ENCODE measurements at places on chromosomes 2 and 18. TPM values are rescaled to one million over a fixed set of nuclear protein-coding genes. Genes with fewer than 3 reads are reported as not detected.

DNA sequence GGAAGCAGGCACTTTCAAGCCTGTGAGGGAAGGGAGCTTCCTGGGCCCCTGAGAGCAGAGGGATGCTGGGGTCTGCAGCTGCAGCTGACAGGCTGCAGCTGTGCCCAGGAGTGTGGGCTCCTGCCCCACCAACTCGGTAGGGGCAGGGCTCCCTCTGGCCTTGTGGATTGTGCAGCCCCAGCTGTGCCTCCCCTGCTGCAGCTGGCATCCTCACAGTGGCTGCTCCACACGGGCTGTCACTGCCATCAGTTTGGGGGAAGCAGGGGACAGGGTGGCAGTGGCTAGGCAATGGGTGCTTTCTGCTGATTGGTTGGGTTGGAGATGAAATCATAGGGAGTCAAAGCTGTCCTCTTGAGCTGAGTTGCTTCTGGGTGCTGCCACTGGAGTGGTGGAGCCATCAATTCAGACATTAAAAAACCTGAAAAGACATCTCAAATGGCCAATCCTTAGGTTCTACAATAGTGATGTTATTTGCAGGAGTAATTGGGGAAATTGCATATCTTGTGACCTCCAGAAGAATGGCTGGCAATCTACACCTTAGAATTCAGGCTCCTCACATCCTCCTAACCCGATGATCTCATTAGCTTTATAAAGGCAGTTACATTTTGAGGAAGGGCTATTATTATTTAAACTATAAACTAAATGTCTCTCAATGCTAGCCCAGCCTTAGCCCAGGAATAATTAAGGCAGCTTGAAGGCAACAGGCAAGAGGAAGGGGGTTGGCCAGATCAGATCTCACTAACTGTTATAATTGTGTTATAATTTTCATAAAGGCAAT, 41.3 kb downstream of the FAM171B start:
- H3K36me3 ChIP-seq: no peaks in the 10 kb centered on the region
- no peak for DNase-seq
- H3K4me1 ChIP-seq: no peaks in the 10 kb centered on the region
- no peaks in the 10 kb centered on the region for H3K27me3 ChIP-seq
- no peak overlapping the region for H3K27ac ChIP-seq

Gene UGT1A3
- not detected for total RNA-seq

- no peak for DNase-seq
- no peaks in the 10 kb centered on the region for H3K27me3 ChIP-seq
- peaks cover 2% of the 10 kb centered on the region for H3K4me1 ChIP-seq
- no peak overlapping the region for H3K4me3 ChIP-seq
- peaks cover 4% of the 10 kb centered on the region for H3K36me3 ChIP-seq
Observed at GRCh38 chr18:12432196-12432595, 24.5 kb downstream of the PRELID3A start.

DNA sequence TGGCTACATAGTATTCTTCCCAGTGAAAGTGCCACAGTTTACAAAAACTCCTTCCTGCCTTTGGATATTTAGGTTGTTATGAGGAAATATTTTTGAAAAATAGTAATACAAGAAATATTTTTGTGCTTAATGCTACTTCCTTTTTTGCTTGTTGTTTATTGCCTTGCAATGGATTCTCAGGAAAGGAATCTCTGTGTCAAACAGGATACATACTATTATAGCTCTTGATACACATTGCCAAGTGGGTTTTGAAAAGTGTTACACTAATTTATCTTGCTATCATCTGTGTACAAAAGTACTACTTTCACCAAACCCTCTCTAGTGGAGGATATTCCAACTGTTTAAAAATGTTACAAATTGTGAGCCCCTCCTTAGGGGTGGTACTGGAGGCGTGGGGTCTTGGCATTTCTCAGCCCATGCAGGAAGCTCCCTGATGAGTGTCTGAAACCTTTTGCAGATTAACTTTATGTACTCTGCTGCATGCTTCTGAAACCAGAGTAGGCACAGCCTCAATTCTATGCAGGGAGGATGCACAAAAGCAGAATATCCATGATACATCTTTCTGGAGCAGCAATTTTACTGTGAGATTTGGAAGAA, 54.5 kb downstream of the EVA1A start:
- no peak for DNase-seq
- H3K27me3 ChIP-seq: no peaks in the 10 kb centered on the region
- no peak overlapping the region for H3K4me3 ChIP-seq
- H3K27ac ChIP-seq: no peak overlapping the region

- H3K4me3 ChIP-seq: no peak overlapping the region
- peaks cover 62% of the 10 kb centered on the region for H3K27me3 ChIP-seq
- no peak for DNase-seq
- no peaks in the 10 kb centered on the region for H3K36me3 ChIP-seq
- peaks cover 2% of the 10 kb centered on the region for H3K4me1 ChIP-seq
Observed at GRCh38 chr2:172977270-172978062, 98.2 kb upstream of the MAP3K20 start.

- no peak overlapping the region for H3K4me3 ChIP-seq
- H3K4me1 ChIP-seq: no peaks in the 10 kb centered on the region
- no peak overlapping the region for H3K27ac ChIP-seq
- DNase-seq: no peak
- H3K27me3 ChIP-seq: peaks cover 27% of the 10 kb centered on the region
Observed at GRCh38 chr2:111940333-111941196, 42.2 kb downstream of the MERTK start.

Gene SLC5A7
- not detected for total RNA-seq

Gene ALPP
- total RNA-seq: not detected

GRCh38 chr2:176072951-176073904, 10.5 kb downstream of the EVX2 start:
- H3K27me3 ChIP-seq: peaks cover 90% of the 10 kb centered on the region
- no peak overlapping the region for H3K4me3 ChIP-seq
- H3K36me3 ChIP-seq: no peaks in the 10 kb centered on the region
- DNase-seq: no peak
- no peak overlapping the region for H3K27ac ChIP-seq
- H3K4me1 ChIP-seq: peaks cover 2% of the 10 kb centered on the region

DNA sequence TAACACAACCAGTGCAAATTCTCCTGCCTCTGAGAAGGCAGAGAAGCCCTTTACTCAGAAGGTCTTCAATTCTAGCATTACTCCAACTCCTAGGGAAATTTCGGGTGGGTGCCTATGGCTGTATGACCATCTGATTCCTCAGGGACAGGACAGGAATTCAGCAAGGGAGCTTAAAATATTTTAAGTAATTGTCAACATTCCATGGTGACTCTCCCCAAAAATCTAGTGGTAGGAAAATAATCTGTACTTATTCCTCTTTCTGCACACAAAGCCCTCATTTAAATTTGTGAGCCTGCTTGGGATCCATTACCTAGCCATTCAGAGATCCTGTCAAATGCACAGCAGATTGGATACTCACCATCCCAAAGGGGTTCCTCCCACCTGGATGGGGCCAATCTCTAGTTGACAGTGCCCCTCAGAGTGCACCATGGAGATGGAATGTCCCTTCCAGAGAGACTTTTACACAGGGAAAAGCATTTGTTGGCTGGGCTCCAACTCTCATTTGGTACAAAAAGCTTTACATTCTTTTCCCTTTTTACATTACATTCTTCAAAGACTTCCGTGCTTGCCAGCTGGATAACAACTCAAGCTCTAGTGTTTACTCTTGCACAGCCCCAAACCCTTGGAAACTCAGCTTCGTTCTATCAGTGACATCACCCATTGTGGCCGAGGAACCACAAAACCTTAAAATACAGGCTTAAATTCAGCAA, 3.1 kb upstream of the TMEM150A start:
- peaks cover 2% of the 10 kb centered on the region for H3K27me3 ChIP-seq
- no peak for DNase-seq
- H3K36me3 ChIP-seq: peaks cover 19% of the 10 kb centered on the region
- peaks cover 22% of the 10 kb centered on the region for H3K4me1 ChIP-seq
- no peak overlapping the region for H3K27ac ChIP-seq

- H3K4me1 ChIP-seq: peaks cover 5% of the 10 kb centered on the region
- H3K27ac ChIP-seq: peak overlapping the region; percentile 68
- peak; percentile 67 for DNase-seq
Observed at GRCh38 chr2:63888490-63889402, 47.0 kb downstream of the UGP2 start.

GRCh38 chr2:99386011-99386410, 48.8 kb downstream of the EIF5B start:
- H3K27ac ChIP-seq: peak overlapping the region; percentile 58
- no peak for DNase-seq
- H3K4me1 ChIP-seq: peaks cover 8% of the 10 kb centered on the region
- no peak overlapping the region for H3K4me3 ChIP-seq

GRCh38 chr18:51188024-51188701, 9.3 kb downstream of the MEX3C start:
- peak overlapping the region; percentile 63 for H3K27ac ChIP-seq
- H3K27me3 ChIP-seq: no peaks in the 10 kb centered on the region
- no peak for DNase-seq
- peak overlapping the region; percentile 43 for H3K4me3 ChIP-seq
- peaks cover 39% of the 10 kb centered on the region for H3K36me3 ChIP-seq

All from activated CD8-positive, alpha-beta memory T cell treated with anti-CD3 and anti-CD28 coated beads, Interleukin-2, amount 10 ng/mL, durations not matched to agents 7 days and 5 days (primary cell).